ENCODE measurements at places on chromosomes 4 and X. TPM values are rescaled to one million over a fixed set of nuclear protein-coding genes. Genes with fewer than 3 reads are reported as not detected.

CAPN6 gene
- total RNA-seq: 1.5 TPM

GRCh38 chr4:150769845-150770244 is 187.9 kb downstream of the MAB21L2 start:
- H3K4me3 ChIP-seq: no peak overlapping the region
- H3K27ac ChIP-seq: no peak overlapping the region
- H3K36me3 ChIP-seq: no peaks in the 10 kb centered on the region
- H3K27me3 ChIP-seq: no peaks in the 10 kb centered on the region

- no peaks in the 10 kb centered on the region for H3K36me3 ChIP-seq
- no peak overlapping the region for H3K27ac ChIP-seq
- no peak for DNase-seq
- H3K4me1 ChIP-seq: no peaks in the 10 kb centered on the region
Measured at GRCh38 chrX:45696736-45697135, 496.1 kb upstream of the DIPK2B start.

DNA sequence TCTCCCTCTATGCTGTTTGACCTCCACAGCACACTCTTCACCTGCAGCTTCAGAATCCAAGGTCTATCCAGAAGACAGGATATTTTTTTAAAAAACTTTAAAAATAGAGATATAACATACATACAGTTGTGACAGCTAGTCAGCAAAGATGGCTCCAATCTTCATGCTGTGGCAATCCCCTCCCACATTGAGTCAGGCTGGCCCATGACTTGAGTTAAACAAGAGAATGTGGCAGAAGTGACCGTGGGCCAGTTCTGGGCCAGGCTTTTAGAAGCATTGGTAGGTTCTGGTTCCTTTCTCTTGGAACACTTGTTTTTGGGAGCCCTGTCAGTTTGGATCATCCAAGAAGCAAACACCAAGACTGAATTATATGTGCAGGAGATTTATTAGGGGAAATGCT is 36.1 kb upstream of the REPS2 start:
- H3K4me1 ChIP-seq: no peaks in the 10 kb centered on the region
- H3K36me3 ChIP-seq: no peaks in the 10 kb centered on the region

ZNF595 gene
- 18.1 TPM for total RNA-seq

- DNase-seq: no peak
- H3K4me1 ChIP-seq: no peaks in the 10 kb centered on the region
- no peaks in the 10 kb centered on the region for H3K27me3 ChIP-seq
Measured at GRCh38 chrX:70096052-70096451, 33.8 kb downstream of the OTUD6A start.

DNA sequence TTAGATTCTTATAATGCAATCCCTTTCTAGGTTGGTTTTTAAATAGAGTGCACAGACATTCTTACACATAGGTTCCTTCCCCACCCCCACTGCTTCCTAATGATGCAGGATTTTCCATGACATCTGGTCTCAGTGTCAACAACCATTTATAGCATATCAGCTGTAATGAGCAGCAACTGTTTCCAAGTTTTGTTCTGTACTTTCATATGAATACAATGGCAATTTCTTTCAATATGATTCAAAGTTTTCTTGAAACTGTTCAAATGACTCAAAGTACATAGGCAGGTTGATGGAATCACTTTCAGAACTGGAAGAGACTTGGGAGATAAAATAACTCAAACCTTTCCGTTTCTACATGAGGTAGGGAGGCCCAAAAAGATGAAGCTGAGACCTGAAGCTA is 220.7 kb downstream of the CAMK2D start:
- H3K27ac ChIP-seq: peak overlapping the region; percentile 54
- no peak for DNase-seq
- H3K27me3 ChIP-seq: no peaks in the 10 kb centered on the region
- peaks cover 25% of the 10 kb centered on the region for H3K4me1 ChIP-seq
- H3K4me3 ChIP-seq: no peak overlapping the region

DNA sequence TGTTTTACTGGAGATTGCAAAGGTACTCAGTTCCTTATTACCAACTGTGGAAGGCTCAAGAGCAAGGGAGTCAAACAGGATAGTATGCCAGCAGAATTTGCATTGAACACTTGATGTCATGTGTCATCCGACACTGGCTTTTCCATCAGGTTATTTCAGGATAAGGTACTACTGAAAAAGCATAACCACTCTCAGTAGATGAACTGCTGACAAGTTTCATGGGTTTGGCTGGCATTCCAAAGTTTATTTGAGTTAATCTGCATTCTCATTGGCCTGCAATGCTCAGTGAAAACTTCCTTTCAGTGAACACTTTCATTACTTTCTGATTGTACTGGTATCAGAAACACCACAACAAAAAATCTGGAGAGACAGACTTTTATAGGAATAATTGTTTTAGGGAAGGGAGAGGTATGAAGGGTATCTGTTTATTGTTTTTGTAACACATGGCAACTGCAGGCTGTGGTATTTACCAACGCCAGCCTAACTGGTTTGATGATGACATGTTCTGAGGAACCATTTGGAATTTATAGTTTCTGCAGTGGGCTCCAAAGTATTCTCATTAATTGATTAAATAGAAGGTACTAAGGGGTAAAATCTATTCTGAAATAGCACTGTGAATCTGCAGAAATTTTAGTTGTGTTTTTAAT is 345.7 kb upstream of the NR3C2 start:
- no peaks in the 10 kb centered on the region for H3K36me3 ChIP-seq
- H3K4me3 ChIP-seq: no peak overlapping the region
- no peak overlapping the region for H3K27ac ChIP-seq
- DNase-seq: no peak
- no peaks in the 10 kb centered on the region for H3K27me3 ChIP-seq

PDGFC gene
- total RNA-seq: 17.0 TPM

- no peak overlapping the region for H3K4me3 ChIP-seq
Measured at GRCh38 chrX:137198040-137198439, 164.2 kb upstream of the GPR101 start.

- H3K4me1 ChIP-seq: no peaks in the 10 kb centered on the region
- DNase-seq: no peak
- no peaks in the 10 kb centered on the region for H3K36me3 ChIP-seq
- no peaks in the 10 kb centered on the region for H3K27me3 ChIP-seq
Measured at GRCh38 chr4:40180356-40180755, 16.5 kb upstream of the RHOH start.

- peak; percentile 16 for DNase-seq
- no peak overlapping the region for H3K4me3 ChIP-seq
- H3K27me3 ChIP-seq: no peaks in the 10 kb centered on the region
- H3K36me3 ChIP-seq: no peaks in the 10 kb centered on the region
Measured at GRCh38 chr4:39641451-39641850, 2.8 kb upstream of the SMIM14 start.

P2RY8 gene
- total RNA-seq: 1.3 TPM

DNA sequence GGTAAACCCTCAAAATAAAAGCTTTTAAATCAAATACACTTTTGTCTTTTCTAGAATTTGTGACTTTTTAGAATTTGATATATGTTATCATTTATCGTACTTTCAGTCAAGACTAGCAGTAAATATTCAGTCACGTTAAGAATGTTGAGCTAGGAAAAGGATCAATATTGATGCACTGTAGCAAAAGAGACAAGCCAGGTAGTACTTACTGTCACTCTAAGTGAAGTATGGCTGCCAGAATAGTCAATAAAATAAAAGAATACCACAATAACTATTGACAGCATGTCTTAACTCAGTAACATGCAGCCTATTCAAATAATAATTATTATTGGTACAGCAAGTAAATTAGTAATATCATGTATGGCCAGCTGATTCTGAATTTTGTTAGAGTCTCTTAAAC is 43.6 kb upstream of the GPRIN3 start:
- no peak overlapping the region for H3K4me3 ChIP-seq
- DNase-seq: no peak
- H3K36me3 ChIP-seq: no peaks in the 10 kb centered on the region
- H3K27ac ChIP-seq: no peak overlapping the region
- H3K27me3 ChIP-seq: no peaks in the 10 kb centered on the region

GRCh38 chr4:13409324-13409723 is 74.8 kb downstream of the RAB28 start:
- no peaks in the 10 kb centered on the region for H3K4me1 ChIP-seq
- no peak overlapping the region for H3K27ac ChIP-seq
- no peak overlapping the region for H3K4me3 ChIP-seq
- no peak for DNase-seq
- no peaks in the 10 kb centered on the region for H3K27me3 ChIP-seq

- no peak overlapping the region for H3K27ac ChIP-seq
- no peak for DNase-seq
- no peak overlapping the region for H3K4me3 ChIP-seq
- no peaks in the 10 kb centered on the region for H3K27me3 ChIP-seq
- H3K4me1 ChIP-seq: no peaks in the 10 kb centered on the region
- H3K36me3 ChIP-seq: no peaks in the 10 kb centered on the region
Measured at GRCh38 chr4:43330288-43330687, 437.8 kb downstream of the GRXCR1 start.

DNA sequence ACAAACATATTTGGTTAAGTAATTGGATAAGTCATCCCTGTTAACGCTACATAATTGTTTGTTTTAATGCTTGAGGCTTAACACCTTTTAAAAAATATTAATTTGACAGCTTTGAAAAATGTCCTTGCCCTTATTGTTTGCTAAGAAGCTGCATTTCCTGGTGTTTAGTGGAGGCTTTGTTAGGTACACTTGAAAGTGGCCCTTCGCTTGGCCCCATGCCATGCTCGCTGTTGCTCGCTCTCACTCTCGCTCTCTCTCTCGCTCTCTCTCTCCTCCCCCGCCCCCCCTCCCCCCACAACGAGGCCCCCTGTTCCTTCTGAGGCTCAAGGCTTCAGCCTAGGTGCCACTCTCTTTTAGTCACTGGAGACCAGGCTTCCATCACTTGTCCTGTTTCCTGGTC is 139.6 kb downstream of the DCLK2 start:
- H3K27ac ChIP-seq: no peak overlapping the region
- no peak overlapping the region for H3K4me3 ChIP-seq
- H3K27me3 ChIP-seq: no peaks in the 10 kb centered on the region
- no peak for DNase-seq

AMBN gene
- not detected for total RNA-seq

DNA sequence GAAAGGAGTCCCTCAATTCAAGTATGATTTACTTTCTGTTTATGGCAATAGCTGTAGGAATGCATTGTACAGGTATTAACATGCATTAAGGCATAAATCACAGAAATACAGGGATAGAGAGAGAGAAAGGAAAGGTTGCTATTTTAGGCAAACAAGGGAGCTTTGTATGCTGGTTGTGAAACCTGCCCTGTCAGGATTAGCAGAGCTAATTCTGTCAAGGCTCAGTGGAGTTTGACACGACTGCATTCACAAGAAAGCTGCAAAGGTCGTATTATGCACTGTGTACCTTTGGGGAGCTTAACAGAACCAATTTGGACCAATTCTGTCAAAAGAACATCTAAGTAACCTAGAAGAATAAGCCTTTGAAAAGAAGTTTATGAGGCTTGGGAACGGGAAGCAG is 239.3 kb downstream of the GRIA2 start:
- H3K4me1 ChIP-seq: no peaks in the 10 kb centered on the region
- no peak overlapping the region for H3K4me3 ChIP-seq
- H3K36me3 ChIP-seq: no peaks in the 10 kb centered on the region
- H3K27ac ChIP-seq: no peak overlapping the region
- H3K27me3 ChIP-seq: no peaks in the 10 kb centered on the region
- no peak for DNase-seq

GRCh38 chr4:93786149-93786548 is 42.4 kb upstream of the ATOH1 start:
- DNase-seq: no peak
- H3K36me3 ChIP-seq: no peaks in the 10 kb centered on the region
- H3K27ac ChIP-seq: no peak overlapping the region
- no peaks in the 10 kb centered on the region for H3K27me3 ChIP-seq
- H3K4me3 ChIP-seq: no peak overlapping the region

GRCh38 chr4:6446130-6446482 is 26.3 kb downstream of the PPP2R2C start:
- no peak overlapping the region for H3K4me3 ChIP-seq
- no peak overlapping the region for H3K27ac ChIP-seq
- DNase-seq: no peak

DNA sequence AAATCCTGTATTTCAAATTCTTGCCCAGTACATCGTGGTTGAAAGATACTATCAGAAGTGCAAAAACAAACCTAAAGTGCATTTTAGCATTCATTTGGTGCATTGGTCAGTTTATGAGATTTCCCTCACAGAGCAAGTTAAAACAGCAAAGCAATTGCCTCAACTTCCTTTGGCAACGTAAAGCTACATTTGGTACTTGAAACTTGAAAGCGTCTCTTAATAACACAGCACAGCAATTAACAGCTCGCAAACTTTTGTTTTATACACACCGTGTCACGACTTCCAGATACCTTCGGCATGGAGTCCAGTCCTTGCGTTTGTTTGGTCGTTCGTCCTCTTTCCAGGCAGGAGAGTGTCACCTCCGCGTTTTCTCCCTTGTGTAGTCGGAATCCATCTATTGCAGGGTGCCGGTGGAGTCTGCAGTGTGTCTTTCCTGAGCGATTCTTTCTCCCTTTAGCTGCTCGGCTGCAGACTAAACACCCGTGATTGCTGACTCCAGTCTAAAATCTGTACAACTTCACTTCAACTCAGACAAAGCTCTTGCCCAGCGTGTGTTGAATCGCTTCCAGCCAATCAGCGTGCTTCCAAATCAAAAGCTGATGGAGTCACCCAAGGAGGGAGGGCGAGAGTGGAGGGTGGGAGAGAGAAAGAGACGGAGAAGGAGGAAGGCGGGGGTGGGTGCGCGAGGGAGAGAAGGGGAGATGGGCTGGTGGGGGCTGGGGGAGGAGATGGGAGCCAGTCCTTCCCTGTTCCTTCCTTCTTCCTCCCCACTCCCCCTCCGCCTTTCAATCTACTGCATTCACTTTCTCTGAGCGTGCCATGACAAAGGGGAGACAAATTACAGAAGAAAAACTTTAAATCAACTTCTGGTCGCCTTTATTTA is at the start of gene PCDH18:
Gene PCDH18 (minus strand): TSS at position 509 of the 883 bp plus-strand sequence. CDS start 406 bp downstream, at position 103.
- H3K4me3 ChIP-seq: peak within 1 kb of the TSS; percentile 43
- no peaks in the 10 kb centered on the region for H3K27me3 ChIP-seq
- no peaks in the 10 kb centered on the region for H3K4me1 ChIP-seq
- DNase-seq: peak; percentile 94
- H3K36me3 ChIP-seq: no peaks in the 10 kb centered on the region

TEC gene
- total RNA-seq: 1.3 TPM

MAGEA11 gene
- total RNA-seq: not detected

DNA sequence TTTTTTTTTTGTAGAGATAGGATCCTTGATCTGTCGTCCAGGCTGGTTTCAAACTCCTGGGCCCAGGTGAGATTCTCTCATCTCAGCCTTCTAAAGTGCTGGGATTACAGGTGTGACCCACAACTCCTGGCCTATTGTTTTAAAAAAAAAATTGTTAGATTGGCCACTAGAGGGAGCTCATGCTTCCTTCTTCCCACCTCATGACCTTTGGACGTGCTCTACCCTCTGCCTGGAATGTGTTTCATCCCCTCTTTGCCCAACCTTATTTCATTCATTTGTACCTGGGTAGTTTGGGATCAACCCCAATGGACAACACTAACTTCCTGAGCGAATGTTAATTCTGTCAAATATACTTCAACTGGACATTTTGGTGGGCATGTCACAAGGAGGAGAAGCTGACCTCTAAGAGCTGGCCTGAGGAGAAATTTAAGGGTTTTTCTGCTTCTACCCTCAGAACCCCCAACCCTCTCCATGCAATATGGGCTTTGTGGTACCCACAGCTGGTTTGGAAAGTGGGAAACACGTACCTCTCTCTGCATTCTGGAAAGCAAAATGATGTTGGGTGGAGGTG is 6.4 kb downstream of the PPEF2 start:
- no peaks in the 10 kb centered on the region for H3K27me3 ChIP-seq
- no peak overlapping the region for H3K27ac ChIP-seq
- DNase-seq: no peak
- no peak overlapping the region for H3K4me3 ChIP-seq
- H3K36me3 ChIP-seq: no peaks in the 10 kb centered on the region
- no peaks in the 10 kb centered on the region for H3K4me1 ChIP-seq

- H3K4me1 ChIP-seq: no peaks in the 10 kb centered on the region
- no peaks in the 10 kb centered on the region for H3K27me3 ChIP-seq
- H3K36me3 ChIP-seq: no peaks in the 10 kb centered on the region
Measured at GRCh38 chr4:73780834-73781233, 40.5 kb downstream of the CXCL8 start.

ZCCHC13 gene
- not detected for total RNA-seq

VCX3A gene
- total RNA-seq: not detected

STATH gene
- total RNA-seq: not detected

PABPC4L gene
- 0.67 TPM for total RNA-seq

Measured in right atrium auricular region (tissue), 2 donors.